Stimulated activated CD8-positive, alpha-beta memory T cell treated with anti-CD3 and anti-CD28 coated beads, Interleukin-2, amount 100 ng/mL, for 1 hour (primary cell): ENCODE measurements at places on chromosomes 2 and 18.

DNA sequence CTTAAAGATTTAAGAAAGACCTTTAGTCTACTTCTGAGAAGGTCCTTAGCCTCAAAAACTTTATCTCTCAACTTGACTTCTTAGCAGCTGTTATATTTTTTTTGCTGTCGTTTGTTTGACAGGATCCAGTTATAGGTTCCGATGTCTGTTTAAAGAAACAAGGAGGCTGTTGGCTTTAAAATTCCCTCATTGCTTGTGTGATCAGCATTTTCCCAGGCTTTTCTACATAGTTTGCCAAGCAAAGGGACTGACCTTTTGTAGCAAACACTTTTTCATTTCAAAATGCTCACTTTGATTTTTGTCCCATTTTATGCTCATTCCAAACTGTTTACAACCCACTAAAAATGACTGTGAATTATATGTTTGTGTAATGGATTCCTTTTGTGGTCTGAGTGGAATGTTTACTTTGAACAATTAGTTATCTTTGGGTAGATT lies 394.9 kb downstream of the ARHGAP15 start:
- DNase-seq, result no peak

DNA sequence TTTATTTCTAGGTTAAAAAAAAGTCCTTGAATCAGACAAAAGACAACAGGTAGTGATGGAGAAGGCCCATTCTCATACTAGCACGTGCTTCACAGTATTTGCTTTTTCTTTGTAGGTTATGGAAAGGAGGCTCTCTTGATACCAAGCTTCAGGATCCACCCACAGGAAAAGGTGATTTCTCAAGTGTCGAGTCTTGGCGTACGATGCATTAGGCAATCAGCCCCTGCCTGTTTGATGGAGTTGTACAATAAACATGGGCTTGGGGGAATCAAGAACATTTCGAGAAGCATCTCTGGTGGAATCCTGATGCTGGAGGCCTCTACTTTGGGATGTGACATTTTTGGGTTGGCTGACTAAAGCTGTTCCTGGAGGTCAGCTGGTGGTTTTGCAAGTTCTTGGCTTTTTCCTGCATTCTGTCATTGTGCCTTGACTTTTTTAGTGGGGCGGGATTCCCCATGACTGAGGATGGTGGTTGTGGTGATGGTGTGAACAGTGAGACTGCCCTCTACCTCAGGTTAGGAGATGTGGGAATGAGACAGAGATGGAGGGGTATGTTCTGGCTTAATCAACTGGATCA lies 231.5 kb upstream of the SPRED2 start:
- no peak for DNase-seq

DNA sequence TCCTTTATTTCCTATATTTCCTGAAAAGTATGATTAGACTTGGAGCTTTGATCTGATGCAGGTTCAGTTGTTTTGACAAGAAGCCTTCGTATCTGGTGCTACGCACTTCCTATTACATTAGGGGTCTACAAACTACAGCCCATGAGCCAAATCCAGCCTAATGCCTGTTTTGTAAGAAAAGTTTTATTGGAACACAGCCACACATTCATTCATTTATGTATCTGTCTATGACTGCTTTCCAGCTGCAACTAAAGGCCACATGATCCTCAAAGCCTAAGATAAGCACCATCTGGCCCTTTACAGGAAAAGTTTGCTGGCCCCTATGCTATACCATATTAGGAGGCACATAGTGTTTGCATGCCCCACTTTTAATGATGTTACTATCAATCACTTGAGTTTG lies 26.0 kb downstream of the EIF2AK3 start:
- no peak for DNase-seq

GRCh38 chr2:47189635-47190034 lies 34.5 kb upstream of the STPG4 start:
- DNase-seq, result no peak

DNA sequence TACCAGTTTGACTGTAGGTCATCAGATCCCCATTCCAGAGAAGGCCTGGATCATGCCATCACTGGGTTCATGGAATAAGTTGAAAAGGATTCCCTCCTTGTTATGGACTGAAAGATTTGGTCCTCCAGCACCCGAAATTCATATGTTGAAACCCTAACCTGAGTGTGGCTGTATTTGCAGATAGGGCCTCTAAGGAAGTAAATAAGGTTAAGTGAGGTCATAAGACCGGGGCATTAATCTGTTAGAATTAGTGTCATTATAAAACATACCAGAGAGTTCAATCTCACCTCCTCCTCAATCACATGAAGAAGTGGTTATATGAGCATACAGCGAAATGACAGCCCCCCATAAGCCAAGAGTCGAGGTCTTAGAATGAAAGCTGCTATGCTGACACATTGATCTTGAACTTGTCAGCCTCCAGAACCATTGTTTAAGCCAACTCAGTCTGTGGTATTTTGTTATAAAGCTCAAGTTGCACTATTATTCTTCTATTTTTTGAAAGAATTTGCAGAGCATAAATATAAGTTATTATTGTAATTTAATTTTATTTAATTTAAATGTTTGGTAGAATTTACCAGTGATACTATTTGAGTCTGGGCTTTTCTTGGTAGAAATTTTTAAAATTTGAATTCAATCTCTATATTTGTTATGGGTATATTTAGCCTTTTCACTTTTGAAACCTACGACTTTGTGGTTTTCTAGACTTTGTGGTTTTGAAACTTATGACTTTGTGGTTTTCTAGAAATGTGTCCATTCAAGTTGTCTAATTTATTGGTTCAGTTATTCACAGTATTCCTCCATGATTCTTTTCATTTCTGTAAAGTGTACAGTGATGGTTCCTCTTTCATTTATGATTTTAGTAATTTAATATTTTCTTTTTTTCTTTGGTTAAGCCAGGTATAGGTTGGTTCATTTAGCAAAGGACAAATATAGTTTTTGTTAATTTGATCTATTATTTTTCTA lies 1206.7 kb upstream of the CDH2 start:
- DNase-seq, result no peak

DNA sequence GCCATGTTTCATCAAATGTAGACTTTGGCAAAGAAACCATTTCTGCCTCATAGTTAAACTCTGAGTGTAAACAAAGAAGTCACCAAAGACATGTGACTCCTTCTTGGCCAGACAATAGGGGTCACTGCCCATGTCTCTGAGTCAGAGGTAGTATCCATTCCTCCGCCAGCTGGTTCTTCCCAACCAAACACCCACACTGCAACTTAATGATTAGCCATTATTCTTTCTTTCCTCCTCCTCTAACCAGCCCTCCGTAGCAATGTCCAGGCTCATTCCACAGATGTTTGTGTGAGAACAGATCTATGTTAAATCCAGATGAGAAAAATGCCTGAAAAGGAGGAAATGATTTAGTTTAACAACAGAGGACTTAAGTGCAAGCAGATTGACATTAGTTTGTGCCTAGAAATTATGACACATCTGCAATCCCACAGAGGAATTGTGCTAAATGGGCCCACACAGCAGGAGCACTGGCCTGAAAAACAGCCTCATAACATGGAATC lies 127.9 kb upstream of the SH3BP4 start:
- DNase-seq, result no peak
